ENCODE measurements at places on chromosomes 5 and 9. TPM values are rescaled to one million over a fixed set of nuclear protein-coding genes. Genes with fewer than 3 reads are reported as not detected.
A peak's percentile ranks its signal among the peaks of the same experiment; 100 is the strongest.

- DNase-seq: no peak
Observed at GRCh38 chr5:127111112-127111511, 37.8 kb upstream of the C5orf63 start.

GRCh38 chr9:82781921-82782392, 281.0 kb downstream of the RASEF start:
- peak; percentile 34 for DNase-seq

DNA sequence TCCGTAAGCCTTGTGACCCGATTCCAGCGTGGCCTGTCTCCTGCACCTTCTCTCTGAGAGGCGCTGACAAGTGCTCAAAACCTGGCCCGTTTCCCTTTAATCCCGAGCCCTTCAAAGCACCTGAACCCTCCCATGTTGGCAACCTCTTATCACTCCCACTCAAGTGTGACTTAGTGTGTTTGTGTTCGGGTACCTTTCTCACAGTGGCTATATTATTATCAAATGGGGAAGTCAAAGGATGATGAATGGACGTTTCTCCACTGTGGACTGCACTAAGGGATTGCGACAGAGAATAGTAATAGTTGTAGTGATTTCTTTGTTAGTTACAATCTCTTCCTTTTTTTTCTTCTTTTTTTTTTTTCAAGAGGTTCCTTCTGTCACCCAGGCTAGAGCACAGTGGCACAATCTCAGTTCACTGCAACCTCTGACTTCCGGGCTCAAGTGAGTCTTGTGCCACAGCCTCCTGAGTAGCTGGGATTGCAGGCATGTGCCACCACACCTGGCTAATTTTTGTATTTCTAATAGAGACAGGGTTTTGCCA, 65.4 kb upstream of the TNFSF8 start:
- DNase-seq: no peak

DNA sequence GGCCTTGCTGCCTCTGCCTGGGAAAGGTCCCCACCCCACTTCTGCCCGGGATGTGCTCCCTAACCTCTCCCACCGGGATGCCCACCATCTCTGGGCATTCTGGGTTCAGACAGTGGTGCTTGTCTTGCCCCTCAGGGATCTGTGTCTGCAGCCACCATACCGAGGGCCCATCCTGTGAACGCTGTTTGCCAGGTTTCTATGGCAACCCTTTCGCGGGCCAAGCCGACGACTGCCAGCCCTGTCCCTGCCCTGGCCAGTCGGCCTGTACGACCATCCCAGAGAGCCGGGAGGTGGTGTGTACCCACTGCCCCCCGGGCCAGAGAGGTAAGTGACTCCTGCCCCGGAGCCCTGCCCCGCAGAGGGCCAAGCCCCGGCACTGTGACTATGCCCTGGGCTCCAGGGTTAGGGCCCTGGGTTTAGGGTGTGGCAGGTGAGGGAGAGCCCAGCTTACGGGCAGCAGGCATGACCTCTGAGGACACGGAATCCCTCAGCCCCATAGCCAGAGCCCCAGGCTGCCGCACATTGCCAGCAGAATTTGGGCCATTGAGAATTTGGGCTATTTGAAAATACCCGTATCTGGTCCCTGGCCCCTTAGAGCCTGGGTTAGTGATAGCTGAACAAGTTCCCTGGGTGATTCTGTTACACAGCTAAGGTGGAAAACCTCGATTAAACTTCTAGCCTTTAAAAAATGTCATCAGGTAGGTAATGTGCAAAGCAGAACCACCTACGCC, 35.3 kb upstream of the AIF1L start:
- no peak for DNase-seq

JAKMIP2 gene
- 1.1 TPM for total RNA-seq

GRCh38 chr9:92328225-92328624, 2.5 kb downstream of the CENPP start:
- DNase-seq: peak; percentile 56
